GM23338 (cell line): ENCODE measurements at places on chromosomes 13 and 19. TPM values are rescaled to one million over a fixed set of nuclear protein-coding genes. Genes with fewer than 3 reads are reported as not detected.

Gene ING1
- total RNA-seq = 34.4 and 35.8 TPM in 2 replicates

Gene BBC3
- 27.8 and 31.9 TPM in 2 replicates for total RNA-seq

Gene WASF3
- total RNA-seq = 20.7 and 21.0 TPM in 2 replicates

Gene MBNL2
- total RNA-seq = 1.3 and 3.2 TPM in 2 replicates

GRCh38 chr19:33386361-33386858 lies 12.9 kb downstream of the CEBPG start:
- H3K27me3 ChIP-seq = no peaks in the 10 kb centered on the region
- no peak overlapping the region for H3K4me3 ChIP-seq
- H3K4me1 ChIP-seq = peaks cover under 1% of the 10 kb centered on the region; the same call in 1 of the 2 replicates
- DNase-seq = no peak
- no peak overlapping the region for H3K27ac ChIP-seq

DNA sequence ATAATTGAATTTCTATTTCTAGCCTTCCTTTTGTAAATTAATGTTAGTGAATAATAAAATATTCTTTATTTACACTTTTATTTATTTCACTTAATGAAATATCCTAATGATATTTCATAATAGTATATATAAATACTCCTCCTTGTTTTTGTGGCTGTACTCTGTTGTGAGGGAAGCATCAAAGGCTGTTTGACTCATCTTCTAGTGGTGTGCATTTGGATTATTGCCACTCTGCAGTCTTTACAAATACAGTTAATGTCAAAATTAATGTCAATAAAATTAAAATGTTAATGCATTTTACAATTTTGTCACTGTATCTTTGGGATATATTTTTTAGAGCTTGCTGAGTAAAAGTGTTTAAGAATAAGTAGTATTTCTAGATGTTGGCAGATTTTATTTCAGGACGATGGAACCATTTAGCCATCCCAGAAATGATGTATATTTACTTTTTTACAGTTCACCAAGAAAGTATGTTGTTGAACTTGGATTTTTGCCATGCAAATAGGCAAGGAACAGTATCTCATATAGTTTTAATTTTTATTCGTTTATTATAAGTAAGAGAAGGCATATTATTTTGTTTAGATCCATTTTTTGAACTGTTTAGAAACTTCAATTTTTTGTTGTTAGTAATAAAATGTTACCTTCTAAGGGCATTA lies 281.2 kb upstream of the SLITRK6 start:
- H3K36me3 ChIP-seq = no peaks in the 10 kb centered on the region
- DNase-seq = no peak
- H3K4me3 ChIP-seq = no peak overlapping the region
- no peaks in the 10 kb centered on the region for H3K27me3 ChIP-seq

DNA sequence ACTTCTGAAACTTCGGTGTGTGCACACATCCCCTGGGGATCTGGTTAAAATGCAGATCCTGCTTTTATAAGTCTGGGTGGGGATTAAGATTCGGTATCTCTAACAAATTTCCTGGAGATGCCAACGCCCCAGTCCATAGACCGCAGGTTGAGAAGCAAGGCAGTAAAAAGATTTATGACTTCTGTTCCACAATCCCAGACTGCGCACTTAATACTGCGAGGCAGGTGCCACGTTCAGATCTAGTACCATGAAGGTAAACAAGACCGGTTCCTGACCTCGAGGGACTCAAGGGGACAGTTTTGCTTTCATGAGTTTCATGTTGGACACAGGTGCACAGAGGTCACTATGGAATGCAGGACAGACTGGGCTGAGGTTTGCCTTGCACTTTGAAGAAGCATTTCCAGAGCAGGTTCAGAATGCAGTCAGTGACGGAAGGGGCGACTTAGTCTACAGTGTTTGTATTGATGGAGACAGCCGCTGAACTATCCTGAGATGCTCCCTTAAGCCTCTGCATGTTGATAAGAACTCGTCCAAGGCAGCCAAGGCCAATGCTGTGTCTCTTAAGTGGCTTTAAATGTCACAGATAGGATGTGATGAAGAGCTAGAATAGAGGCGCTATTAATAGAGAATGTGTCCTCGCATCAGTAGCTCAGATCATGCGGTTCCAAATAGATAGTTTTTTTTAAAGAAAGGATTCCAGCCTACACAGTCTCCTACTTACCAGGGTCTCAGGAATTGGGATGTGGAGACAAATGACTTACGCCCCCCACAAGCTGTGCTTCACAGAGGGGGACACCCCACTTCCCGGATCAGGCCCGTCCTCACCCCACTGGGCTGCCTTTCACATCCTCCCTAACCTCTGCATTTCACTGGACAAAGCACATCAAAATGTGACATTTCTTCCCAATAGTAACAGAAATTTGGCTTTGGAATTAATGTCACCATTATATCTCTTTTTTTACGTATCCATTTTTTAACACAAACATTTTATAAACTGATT lies 97.1 kb upstream of the IRS2 start:
- DNase-seq = no peak
- H3K4me3 ChIP-seq = no peak overlapping the region
- no peaks in the 10 kb centered on the region for H3K27me3 ChIP-seq
- no peaks in the 10 kb centered on the region for H3K4me1 ChIP-seq
- H3K27ac ChIP-seq = no peak overlapping the region
- H3K36me3 ChIP-seq = no peaks in the 10 kb centered on the region

- peaks cover 4% of the 10 kb centered on the region for H3K4me1 ChIP-seq
- DNase-seq = no peak
- no peaks in the 10 kb centered on the region for H3K36me3 ChIP-seq
- peak overlapping the region; percentile 79; the same call in 1 of the 2 replicates for H3K27ac ChIP-seq
- H3K4me3 ChIP-seq = no peak overlapping the region
Measured at GRCh38 chr19:38062959-38063761, 156.2 kb downstream of the SIPA1L3 start.

GRCh38 chr13:23644126-23644419 lies 73.9 kb downstream of the TNFRSF19 start:
- no peaks in the 10 kb centered on the region for H3K27me3 ChIP-seq
- no peaks in the 10 kb centered on the region for H3K36me3 ChIP-seq
- no peak overlapping the region for H3K4me3 ChIP-seq

DNA sequence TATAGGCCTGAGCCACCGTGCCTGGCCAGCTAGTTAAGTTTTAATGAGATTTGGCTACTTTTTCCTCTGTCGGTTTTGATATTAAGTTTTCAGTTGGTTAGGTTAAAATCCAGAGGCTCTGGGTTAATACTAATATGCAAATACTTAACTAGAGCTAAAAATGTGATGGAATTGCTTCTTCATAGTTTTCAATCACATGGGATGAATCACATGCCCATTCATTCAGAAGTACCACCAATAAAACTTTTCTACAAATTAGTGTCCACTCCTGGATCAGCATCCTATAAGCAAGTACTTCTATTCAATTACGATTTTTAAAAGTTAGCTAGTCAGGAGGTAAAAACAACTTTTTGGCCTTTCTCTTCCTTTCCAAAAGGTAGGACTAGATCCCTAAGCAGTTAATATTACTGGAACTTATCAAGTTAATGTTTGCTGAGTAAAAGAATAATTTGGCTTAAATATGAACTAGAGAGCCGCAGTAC lies 4.3 kb downstream of the SLC25A30 start:
- no peak overlapping the region for H3K4me3 ChIP-seq
- DNase-seq = no peak
- H3K4me1 ChIP-seq = no peaks in the 10 kb centered on the region
- H3K27me3 ChIP-seq = peaks cover 11% of the 10 kb centered on the region

- DNase-seq = no peak
- H3K27me3 ChIP-seq = no peaks in the 10 kb centered on the region
- H3K27ac ChIP-seq = no peak overlapping the region
- H3K4me1 ChIP-seq = no peaks in the 10 kb centered on the region; the same call in 1 of the 2 replicates
Measured at GRCh38 chr19:33721735-33722297, 74.9 kb upstream of the KCTD15 start.

- no peak overlapping the region for H3K4me3 ChIP-seq
- no peaks in the 10 kb centered on the region for H3K36me3 ChIP-seq
- DNase-seq = no peak
- H3K27me3 ChIP-seq = peaks cover 44% of the 10 kb centered on the region
Measured at GRCh38 chr19:18814063-18814462, 17.7 kb upstream of the UPF1 start.

DNA sequence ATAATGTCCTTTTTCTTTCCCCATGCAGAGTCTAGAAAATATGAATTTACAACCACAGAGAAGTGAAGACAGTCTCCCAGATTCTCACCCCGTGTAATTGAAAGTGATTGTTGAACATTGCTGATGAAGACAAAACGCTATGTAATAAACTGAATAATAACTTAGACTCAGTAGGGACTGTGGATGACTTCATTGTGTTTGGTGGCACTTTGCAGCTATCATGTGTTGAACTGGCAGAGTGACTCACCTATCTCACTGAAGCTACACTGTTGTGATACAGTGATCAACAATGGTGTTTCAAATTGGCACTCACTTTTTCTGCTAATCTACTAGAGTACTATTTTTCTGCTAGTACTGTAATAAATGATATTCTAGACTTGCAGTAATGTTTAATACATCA lies 261.3 kb downstream of the DACH1 start:
- no peaks in the 10 kb centered on the region for H3K36me3 ChIP-seq
- no peak overlapping the region for H3K27ac ChIP-seq
- H3K4me3 ChIP-seq = no peak overlapping the region

DNA sequence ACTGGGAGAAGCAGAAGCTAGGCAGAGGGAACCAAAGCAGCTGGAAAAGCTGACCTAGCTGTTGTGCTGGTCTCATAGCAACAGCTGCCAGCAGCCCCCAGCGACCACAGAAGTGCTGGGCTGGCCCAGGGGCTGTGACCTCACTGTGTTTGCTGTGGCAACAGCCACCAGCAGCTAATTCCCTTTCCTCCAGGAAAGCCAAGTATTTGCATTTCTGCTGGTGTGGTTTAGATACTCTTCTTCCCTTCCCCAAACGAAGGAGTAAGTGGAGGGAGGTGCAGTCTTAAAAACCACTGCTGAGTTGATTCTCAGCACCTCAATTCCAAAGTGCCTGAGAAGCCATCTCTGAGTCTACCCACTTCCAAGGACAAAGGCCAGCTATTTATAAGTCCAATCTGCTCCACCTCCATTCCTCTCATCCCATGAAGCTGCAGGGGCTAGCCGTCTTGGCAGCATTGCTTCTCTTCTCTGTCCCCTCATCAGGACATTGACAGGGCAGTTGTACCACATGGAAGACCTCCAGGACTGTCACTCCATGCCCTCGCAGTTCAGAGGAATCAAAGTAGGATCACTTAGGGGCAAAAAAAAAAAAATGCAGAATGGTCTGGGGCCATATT lies 11.5 kb upstream of the CCDC97 start:
- DNase-seq = no peak
- H3K27me3 ChIP-seq = no peaks in the 10 kb centered on the region
- H3K4me1 ChIP-seq = no peaks in the 10 kb centered on the region
- H3K27ac ChIP-seq = peak overlapping the region; percentile 45; the same call in 1 of the 2 replicates

GRCh38 chr13:79289571-79289970 lies 116.5 kb downstream of the RBM26 start:
- peaks cover 22% of the 10 kb centered on the region for H3K4me1 ChIP-seq
- H3K4me3 ChIP-seq = no peak overlapping the region
- no peaks in the 10 kb centered on the region for H3K27me3 ChIP-seq
- H3K27ac ChIP-seq = no peak overlapping the region
- H3K36me3 ChIP-seq = no peaks in the 10 kb centered on the region
- DNase-seq = no peak

DNA sequence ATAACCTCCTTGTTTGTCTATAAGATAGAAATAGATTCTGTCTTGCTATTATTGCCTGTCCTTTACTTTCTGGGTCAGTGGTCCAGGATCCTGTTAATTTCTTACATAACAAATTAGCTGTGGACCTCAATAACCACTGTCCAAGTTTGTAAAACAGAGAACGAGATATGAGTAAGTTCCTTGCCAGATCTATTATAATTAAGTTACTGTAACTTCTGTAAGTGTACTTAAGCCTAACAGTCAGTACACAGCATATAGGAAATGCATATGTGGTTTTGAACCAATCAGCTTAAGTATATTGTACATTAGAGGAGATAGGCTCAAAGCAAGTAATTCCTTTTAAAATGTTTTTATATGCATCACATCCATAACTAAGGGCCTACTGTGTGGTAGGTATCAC lies 34.9 kb downstream of the HTR2A start:
- no peak overlapping the region for H3K4me3 ChIP-seq
- no peaks in the 10 kb centered on the region for H3K36me3 ChIP-seq
- DNase-seq = no peak
- H3K27me3 ChIP-seq = no peaks in the 10 kb centered on the region

DNA sequence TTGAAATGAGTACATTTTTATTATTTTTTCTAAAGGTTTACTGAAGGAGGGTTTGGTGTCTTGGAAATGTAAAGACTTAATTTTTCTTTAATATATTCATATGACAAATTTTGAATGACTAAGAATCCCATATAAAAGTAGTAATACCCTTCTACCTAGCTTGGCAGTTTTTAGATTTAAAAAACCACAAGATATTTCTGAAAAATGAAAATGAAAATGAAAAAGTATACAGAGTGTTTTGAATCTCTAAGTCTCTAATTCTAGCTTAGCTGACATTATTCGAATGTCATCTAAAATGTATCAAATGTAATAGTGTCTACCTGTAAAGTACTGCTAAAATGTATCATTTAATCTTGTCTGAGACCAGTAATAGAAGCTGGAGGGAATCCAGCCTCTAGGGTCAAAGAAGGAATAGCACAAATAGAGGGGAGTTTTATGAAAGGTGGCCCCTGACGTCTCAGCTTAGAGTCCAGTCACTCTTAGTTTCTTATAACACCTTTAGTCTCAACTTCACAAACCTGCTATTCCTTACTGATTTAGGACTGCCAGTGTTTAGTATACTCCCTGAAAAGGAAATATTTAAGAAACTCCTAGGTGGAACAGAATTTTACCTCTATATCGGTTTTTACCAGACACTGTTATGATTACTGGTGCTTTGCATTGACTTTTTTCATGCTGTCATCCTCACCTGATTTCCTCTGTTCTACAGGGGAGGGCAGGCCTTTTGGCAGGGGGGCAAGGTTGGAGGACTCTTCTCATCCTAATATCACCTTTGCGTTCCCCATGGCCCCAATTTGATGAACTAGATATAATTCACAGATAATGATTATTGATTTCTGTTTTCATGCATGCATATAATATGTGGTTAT lies 16.2 kb upstream of the MIR17HG start:
- no peaks in the 10 kb centered on the region for H3K4me1 ChIP-seq
- no peak overlapping the region for H3K27ac ChIP-seq
- H3K4me3 ChIP-seq = no peak overlapping the region
- H3K27me3 ChIP-seq = no peaks in the 10 kb centered on the region
- no peaks in the 10 kb centered on the region for H3K36me3 ChIP-seq
- DNase-seq = no peak

- no peak overlapping the region for H3K4me3 ChIP-seq
- H3K27ac ChIP-seq = no peak overlapping the region
- no peak for DNase-seq
- H3K27me3 ChIP-seq = no peaks in the 10 kb centered on the region
Measured at GRCh38 chr13:64546371-64546770, 2683.8 kb downstream of the PCDH9 start.

DNA sequence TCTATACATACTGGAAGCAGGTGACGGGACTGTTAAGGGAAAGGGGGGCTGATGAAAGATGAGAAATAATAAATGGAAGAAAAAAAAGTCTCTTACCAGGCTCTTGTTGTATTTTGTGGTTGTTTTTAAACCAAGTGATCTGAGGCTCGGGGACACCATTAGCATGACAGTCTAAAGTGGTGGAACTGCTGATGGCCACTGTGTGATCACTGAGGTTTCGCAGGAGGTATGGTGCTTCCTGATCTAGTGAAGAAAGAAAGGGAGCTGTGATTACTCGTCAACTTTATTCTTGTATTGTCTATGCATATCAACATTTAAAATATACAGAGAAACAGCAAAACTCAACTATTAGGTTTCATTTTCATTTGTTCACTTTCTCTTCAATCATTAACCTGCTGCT lies 110.1 kb downstream of the FLT1 start:
- H3K27ac ChIP-seq = 0 out of 2 replicates have a peak overlapping the region, but pooled peaks have one; percentile 36

- DNase-seq = no peak
- no peaks in the 10 kb centered on the region for H3K36me3 ChIP-seq
- H3K4me1 ChIP-seq = no peaks in the 10 kb centered on the region
- no peaks in the 10 kb centered on the region for H3K27me3 ChIP-seq
- no peak overlapping the region for H3K4me3 ChIP-seq
Measured at GRCh38 chr19:46067691-46068090, 26.9 kb upstream of the IGFL4 start.
